ENCODE measurements at places on chromosomes 4 and X.

GRCh38 chrX:39431893-39432292 is 630.6 kb downstream of the MID1IP1 start:
- no peak for DNase-seq

DNA sequence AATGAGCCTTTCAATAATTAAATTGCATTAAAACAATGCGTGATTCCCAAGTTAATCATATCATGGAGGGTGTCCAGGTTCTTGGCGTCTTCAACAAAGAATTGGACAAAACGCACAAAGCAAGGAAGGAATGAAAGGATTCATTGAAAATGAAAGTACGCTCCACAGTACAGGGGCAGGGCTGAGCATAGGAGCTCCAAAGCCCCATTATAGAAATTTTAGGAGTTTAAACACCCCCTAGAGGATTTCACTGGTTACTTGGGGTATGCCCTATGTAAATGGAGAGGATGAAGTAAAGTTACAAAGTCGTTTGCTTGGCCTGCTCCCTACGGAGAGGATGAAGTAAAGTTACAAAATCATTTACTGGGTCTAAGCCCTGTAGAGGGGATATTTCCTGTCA is 1910.4 kb downstream of the C4orf33 start:
- DNase-seq = no peak

- no peak for DNase-seq
These were observed 274.6 kb downstream of the NKX6-1 start for GRCh38 chr4:84224522-84224921.

GRCh38 chr4:85778632-85779131 is 303.7 kb downstream of the ARHGAP24 start:
- no peak for DNase-seq

DNA sequence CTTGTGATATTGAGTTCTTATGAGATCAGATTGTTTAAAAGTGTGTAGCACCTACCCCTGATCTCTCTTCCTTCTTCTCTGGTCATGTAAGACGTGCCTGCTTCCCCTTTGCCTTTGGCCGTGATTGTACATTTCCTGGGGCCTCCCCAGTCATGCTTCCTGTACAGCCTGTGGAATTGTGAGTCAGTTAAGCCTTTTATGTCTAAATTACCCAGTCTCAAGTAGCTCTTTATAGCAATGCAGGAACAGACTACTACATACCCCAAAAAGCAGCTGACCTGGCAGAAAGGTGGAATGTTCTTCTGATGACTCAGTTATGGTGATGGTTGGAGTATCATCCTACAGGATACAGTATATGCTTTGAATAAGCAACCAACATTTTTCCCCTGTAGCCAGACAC is 11.4 kb upstream of the MCUB start:
- no peak for DNase-seq

DNA sequence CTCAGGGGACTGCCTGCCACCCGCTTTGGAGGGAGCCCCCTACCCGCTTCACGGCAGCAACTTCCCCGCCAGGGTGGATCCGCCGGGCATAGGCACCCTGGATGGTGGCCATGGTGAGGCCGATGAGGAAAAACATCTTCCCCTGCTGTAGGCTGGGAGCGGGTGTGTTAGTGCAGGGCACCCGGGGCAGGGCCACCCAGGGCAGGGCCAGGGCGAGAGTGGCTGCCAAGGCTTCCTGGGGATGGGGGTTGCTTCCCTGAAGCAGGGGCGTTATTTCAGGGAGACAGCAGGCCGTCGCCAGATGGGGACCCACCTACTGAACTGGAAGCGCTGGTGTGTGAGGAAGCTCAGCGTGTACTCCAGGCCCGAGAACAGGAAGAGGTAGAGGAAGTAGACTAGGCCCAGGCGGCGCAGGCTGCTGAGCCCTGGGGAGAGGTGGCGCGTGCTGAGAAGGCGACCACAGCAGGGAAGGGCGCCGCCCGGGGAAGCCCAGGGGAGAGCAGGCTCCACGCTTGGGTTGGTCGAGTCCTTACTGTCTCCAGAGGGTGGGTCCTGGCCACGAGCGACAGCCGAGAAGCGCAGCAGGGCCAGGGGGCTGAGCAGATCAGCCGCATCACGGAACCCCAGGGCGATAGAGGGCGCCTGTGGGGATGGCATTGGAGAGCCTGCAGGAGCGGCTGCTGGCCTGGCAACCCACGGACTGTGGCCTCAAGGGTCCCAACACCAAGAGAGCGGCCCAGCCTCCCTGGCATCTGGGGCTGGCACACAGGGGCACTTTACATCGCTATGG is 31.5 kb downstream of the NOP14 start:
- no peak for DNase-seq

DNA sequence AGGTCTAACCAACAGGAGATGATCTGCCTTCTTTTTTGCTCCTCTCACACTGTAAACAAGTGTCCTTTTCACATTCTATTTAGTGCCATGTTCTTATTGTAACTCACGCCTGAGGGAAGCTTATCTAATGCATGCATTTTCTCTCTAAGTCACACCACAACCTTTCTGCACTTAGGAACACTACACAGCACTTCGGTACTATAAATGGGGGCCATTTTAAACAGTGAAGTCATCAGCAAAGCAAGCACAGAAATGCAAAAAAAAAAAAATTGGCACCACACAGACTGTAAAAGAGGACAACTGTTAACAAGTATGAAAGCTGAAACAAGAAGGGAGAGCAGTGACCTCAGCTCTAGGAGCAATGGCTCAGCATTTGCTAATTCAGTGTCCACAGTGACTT is 45.2 kb downstream of the PRSS12 start:
- DNase-seq = no peak

- DNase-seq = no peak
These were observed 148.3 kb upstream of the NHS start for GRCh38 chrX:17226736-17227135.

GRCh38 chr4:139550724-139551429 is 5.1 kb downstream of the SETD7 start:
- DNase-seq = no peak

GRCh38 chr4:77240469-77241066 is 83.6 kb downstream of the CCNG2 start:
- DNase-seq = peak; percentile 22

DNA sequence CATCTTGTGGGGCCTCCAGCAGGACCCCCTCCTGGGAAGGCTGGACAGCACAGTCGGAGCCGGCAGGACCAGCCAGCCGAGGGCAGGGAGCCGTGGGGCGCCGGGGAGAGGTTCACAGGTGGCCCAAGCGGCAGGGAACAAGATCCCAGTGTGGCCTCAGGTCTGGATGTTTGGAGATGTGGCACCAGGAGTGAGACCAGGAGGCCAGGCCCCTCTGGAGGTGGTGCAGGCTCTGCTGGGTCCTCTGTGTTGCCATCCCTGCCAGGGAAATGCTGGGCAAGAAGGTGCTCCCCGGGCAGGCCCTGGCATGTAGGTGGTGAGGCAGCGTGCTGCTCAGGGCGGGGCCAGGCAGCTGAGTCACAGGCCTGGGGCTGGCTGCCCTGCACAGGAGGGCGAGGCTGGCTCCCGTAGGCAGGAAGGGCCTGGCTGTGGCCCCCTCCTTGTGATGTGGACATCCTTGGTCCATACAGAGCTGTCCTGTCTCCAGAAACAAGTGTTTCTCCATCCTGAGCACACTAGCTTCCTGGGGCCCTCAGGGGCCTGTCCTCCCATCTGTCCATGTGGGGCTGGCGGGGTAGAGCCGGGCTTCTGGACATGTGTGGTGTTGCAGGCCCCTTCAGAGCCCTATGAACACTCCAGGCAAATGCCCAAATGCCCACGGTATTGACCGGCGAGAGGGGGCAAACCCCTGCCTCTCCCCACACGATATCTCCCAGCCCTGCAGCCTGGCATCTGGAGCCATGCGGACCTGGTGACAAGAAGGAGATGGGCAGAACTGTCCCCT is 4.8 kb upstream of the HGFAC start:
- DNase-seq = no peak

DNA sequence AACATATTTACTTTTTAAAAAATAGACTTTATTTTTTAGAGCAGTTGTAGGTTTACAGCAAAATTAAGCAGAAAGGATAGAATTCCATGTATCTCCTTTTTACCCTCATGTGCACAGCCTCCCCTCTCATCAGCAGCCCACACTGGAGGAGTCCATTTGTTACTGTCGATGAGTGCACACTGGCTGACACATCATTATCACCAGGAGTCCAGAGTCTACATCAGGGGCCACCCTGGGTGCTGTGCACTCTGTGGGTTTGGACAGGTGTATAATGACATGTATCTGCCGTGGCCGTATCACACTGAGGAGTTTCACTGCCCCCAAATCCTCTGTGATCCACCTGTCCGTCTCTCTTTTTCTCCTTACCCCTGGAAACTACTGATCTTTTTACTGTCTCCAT is 26.3 kb downstream of the TBC1D14 start:
- DNase-seq = no peak

GRCh38 chr4:159206427-159206871 is 103.6 kb downstream of the RAPGEF2 start:
- DNase-seq = no peak

DNA sequence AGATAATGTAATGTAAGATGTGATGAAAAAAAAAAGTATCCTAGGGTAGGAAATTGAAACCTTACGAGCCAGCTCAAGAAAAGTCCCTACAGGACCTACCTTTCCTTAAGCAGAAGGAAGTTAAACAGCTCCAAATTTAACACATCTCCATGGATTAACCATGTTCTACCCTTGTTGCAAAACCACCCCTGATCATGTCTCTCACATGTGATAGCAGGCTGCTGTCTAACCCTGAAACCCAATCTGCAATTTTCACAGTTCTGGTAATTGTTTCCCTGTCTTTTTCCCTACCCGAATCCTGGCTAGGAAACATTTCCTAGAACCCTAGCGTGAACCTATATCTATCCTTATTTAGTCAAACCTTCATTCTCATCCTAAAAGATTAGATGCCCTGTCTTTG is 198.9 kb downstream of the SPOCK3 start:
- DNase-seq = no peak

- DNase-seq = no peak
These were observed 95.4 kb upstream of the ENPP6 start for GRCh38 chr4:184313058-184313581.

GRCh38 chr4:8265171-8265929 is 4.2 kb upstream of the HTRA3 start:
- DNase-seq = no peak

- DNase-seq = no peak
These were observed 16.8 kb downstream of the UGT8 start for GRCh38 chr4:114615435-114615834.

GRCh38 chrX:135543924-135544323 is 23.5 kb downstream of the INTS6L start:
- no peak for DNase-seq

DNA sequence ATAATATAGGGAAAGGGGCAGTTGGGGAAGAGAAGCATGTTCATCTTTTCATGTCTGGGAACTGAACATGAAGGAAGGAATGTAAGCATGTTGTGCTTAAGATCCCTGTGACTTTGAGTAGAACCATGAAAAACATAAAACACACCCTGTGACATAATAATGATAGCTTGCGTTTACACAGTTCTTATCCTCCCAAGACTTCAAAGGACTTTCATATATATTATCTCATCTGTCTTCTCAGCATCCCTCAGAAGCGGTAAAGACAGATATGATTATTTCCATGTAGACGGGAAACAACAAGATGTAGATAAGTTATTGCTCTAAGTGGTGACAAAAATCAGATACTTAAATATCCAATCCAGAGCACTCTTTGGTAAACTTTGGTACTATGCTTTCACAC is 3.3 kb upstream of the SH3RF1 start:
- DNase-seq = no peak

DNA sequence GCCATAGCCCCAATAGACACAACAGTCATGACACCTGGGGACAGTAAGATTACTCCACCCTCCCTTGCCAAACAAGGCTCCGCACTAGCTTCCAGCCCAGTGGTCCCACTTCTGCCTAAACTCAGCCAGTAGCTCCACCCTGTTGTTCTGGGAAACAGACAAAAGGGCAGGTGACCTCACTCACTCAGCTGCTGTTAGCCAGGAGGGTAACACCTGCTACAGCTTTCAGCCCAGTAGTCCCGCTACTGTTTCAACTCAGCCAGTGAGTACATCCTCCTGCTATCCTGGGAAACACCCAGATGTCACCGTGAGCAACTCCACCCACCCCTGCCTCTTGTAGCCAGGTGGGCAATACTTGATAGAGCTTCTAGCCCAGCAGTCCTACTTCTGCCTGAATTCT is 162.7 kb upstream of the CPXCR1 start:
- no peak for DNase-seq

DNA sequence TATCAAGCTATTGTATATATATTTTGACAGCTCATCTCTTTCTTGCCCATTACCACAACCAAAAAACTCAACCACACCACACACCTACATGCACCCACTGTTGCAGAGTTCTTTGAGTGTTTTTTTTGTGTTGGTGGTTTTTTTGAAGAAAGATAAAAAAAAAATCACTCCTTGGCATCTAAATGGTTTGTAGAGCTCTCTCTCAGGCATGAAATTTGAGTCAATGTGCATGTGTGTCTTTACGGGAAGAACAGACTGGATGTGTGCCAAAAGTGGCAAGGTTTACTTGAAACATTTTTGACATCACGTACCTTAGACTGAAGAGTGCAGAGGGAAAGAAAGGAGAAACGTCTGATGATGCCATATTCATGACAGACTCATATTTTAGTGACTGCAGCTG is 154.2 kb downstream of the FHIP1A start:
- no peak for DNase-seq

- no peak for DNase-seq
These were observed 743.8 kb upstream of the INTU start for GRCh38 chr4:126888968-126889367.

GRCh38 chr4:136637071-136637777 is 895.1 kb downstream of the PCDH18 start:
- no peak for DNase-seq

GRCh38 chr4:176874721-176875445 is 82.2 kb upstream of the VEGFC start:
- DNase-seq = no peak

- DNase-seq = no peak
These were observed 7.6 kb downstream of the UGT8 start for GRCh38 chr4:114606245-114606644.

- no peak for DNase-seq
These were observed 45.2 kb downstream of the HTRA3 start for GRCh38 chr4:8314691-8315255.

DNA sequence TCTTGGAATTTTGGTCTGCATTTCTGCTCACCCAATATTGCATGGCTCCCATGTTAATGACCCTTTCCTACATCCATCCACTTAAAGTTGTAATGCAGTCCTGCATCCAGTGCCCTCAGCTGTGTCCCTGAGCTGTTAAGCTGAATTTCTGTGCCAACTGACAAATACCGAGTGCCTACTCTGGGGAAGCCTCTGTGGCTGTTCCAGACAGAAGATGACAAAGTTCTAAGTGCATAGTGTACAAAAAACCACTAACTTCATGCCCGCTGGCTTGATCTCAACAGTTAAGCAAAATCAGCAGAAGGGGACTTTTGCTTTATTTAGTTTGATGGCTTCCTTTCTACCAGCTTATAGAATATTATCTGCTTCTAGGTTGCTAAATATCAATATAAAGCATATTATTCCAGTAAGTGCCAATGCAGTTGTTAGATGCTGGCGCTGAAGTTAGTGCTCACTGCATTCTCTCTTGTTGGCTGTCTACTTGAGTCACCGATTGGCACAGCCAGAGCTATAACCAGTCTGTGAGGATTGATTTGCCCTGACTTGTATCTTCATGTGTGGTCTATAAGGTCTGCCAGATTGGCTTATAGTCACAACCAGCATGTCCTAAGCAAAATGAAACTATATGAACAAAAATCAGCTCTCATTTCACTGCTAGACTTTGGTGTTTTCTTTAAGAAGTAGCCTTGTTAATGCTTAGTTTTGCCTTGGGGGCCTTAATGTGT is 98.9 kb downstream of the KLHL8 start:
- no peak for DNase-seq

GRCh38 chrX:154541896-154542722 is 4.5 kb downstream of the G6PD start:
- no peak for DNase-seq
